ENCODE measurements at places on chromosomes 2 and 18.
A peak's percentile ranks its signal among the peaks of the same experiment; 100 is the strongest.

- DNase-seq, result no peak
Observed at GRCh38 chr2:42196403-42197267, 27.5 kb downstream of the EML4 start.

DNA sequence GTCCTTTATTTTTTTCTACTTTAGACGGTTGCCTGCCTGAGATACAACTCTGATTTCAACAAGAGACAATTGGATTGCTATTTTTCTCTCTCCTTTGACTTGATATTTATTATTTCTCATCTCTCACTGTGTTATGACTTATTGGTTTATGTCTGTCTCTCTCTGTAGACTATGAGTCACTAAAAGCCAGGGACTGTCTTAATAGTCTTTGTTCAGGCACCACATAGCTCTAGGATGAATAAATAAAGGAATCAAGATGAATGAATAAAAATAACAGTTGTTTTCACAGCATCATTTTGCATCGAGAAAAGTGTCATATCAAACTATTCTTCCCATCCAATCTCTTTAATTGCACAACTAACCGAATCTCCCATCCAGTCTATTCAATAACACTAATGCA, 31.4 kb upstream of the CD28 start:
- DNase-seq, result no peak

GRCh38 chr2:219645631-219646527, 18.4 kb downstream of the SLC4A3 start:
- no peak for DNase-seq

GRCh38 chr2:49240608-49241007, 86.3 kb upstream of the FSHR start:
- DNase-seq, result no peak

DNA sequence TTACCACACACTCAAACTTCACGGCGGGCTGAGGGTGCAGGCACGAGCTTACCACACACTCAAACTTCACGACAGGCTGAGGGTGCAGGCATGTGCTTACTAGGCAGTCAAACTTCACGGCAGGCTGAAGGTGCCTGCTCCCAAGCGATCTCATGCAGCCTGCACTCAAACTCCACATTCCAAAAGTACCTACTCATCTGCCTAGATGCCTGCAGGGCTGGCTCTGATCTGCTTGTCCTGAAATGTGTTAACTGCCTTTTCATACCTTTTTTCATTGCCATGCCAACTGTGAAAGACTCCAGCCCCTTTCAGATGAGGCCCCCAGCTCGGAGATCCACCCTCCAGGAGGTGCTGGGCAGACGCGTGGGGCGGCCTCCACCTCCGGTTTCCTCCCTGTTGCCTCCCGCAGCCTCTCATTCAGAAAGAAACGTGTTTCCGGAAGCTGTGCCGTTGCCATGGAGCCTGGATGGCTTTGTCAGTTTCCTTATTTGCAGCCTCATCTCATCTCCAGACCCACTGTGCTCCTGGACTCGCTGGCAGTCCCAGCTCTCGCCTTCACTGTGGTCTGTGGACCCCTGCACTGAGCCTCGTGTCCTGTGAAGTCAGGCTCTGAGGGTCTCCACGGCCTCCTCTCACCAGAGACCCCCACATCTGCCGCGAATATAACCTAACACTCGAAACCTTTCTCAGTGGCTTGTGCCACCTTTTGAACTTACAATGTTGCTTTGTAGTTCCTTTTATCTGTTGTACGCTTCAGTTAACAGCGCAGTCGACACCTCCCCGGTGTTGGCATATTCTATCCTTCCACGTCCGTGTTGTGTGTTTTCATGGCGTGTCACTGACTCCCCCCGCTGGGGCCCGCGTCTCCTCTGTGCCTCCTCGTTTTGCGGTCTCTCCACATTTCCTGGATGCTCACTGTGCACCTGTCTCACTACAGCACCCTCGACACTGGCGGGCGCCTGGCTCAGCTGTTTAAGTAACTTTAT, 106.1 kb upstream of the ALKAL2 start:
- DNase-seq, result peak; percentile 21

DNA sequence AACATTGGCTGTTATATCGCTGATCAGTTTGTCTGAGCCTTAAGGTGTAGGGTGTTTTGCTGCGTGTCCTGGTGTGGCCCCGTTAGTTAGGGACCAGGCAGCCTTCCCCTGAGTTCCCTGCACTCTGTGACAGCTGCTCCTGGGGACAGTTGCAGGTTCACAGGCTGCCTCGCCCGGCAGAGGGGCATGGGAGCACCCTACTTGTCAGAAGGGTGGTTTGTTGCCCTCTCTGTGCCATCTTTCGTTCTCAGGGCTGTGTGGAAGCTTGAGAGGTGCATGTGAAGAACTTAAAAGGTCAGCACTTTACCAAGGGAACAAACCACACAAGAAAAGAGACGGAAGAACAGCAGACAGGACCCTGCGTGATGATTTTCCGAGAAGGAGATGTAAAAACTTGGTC, 159.6 kb downstream of the LDLRAD4 start:
- DNase-seq, result no peak

All from stimulated activated CD8-positive, alpha-beta memory T cell treated with anti-CD3 and anti-CD28 coated beads, Interleukin-2, amount 100 ng/mL, for 1 hour (primary cell).